ENCODE measurements at places on chromosomes 6 and 20. TPM values are rescaled to one million over a fixed set of nuclear protein-coding genes. Genes with fewer than 3 reads are reported as not detected.

GRCh38 chr20:7926767-7927166 lies 13.5 kb downstream of the HAO1 start:
- DNase-seq = no peak

GRCh38 chr6:68695403-68695802 lies 60.3 kb downstream of the ADGRB3 start:
- DNase-seq = no peak

GMPR gene
- 0.70 TPM for total RNA-seq

TRIM15 gene
- total RNA-seq = not detected

DACT2 gene
- 1.8 TPM for total RNA-seq

PPP1R14C gene
- 0.37 TPM for total RNA-seq

DNA sequence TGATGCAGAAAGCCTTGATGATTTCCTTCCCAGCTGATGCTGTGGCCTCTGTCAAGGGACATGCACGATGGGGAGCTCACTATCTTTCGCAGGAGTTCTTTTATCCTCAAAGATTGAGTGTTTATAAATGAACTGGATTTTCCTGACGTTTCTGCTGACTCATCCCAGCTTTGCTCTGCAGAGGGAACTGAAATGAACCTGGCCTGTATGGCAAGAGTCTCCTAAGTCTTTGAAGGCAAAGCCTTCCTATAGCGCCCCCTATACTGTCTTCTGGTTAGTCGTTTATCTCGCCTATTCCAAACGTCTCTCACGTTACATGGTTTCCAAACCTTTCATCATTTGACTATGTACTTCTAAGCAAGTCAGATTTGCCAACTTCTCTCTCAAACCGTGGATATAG lies 565.3 kb downstream of the KIF16B start:
- DNase-seq = peak; percentile 39

LPA gene
- 0.15 TPM for total RNA-seq

ADTRP gene
- not detected for total RNA-seq

GCNT2 gene
- 41.3 TPM for total RNA-seq

DNA sequence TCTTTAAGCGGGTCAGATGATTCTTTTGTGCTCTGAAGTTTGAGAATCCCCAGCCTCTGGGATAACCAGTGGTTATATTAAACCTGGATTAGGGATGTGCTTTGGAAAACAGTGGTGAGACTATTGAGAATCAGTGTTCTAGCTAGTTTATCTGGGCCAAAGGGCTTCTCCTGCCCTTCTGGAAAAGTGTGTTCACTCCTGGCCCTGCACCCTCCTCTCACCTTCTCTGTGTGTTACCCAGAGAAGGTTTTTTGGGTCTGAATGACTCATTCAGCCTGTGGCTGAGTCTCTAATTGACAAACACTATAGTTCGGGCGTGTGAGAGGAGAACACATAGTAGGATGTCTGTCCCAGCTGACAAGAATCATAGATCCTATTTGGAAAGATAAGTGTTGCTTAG lies 66.7 kb downstream of the LRRC1 start:
- DNase-seq = no peak

GRCh38 chr6:4610256-4610655 lies 165.9 kb upstream of the CDYL start:
- no peak for DNase-seq
